ENCODE measurements at places on chromosomes 7 and 10.

DNA sequence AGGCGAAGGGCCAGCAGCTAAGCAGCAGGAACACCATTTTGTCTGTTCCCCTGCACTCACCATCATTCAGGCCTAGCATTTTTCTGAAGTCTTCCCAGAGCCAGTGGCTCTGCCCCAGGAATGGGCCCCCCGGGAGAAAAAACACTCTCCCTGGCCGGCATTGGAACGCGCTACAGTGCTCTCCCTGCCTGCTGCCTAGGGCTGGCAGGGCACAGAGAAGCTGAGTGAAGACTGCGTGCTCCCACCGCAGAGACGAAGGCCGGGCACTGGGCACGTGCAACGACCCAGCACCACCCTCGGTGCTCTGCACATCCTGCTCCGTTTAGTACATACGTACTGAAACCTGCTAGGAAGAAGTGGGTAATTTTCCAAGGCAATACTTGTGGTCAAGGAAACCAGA lies 34.4 kb downstream of the HSPA12A start:
- DNase-seq, result no peak

GRCh38 chr10:116112232-116113231 lies 160.5 kb downstream of the GFRA1 start:
- peak; percentile 82 for DNase-seq

DNA sequence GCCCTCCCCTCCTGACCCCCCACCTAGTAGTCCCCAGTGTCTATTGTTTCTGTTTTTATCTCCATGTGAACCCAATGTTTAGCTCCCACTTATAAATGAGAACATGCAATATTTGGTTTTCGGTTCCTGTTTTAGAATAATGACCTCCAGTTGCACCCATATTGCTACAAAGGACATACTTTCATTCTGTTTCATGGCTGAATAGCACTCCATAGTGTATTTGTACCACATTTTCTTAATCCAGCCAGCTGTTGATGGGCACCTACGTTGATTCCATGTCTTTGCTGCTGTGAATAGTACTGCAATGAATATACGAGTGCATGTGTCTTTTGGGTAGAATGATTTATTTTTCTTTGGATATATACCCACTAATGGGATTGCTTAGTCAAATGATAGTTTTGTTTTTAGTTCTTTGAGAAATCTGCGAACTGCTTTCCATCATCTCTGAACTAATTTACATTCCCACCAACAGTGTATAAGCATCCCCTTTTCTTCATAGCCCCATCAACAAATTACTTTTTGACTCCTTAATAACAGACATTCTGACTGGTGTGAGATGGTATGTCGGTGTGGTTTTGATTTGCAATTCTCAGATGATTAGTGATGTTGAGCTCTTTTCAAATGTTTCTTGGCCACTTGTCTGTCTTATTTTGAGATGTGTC lies 128.4 kb upstream of the PHYHIPL start:
- DNase-seq, result no peak

DNA sequence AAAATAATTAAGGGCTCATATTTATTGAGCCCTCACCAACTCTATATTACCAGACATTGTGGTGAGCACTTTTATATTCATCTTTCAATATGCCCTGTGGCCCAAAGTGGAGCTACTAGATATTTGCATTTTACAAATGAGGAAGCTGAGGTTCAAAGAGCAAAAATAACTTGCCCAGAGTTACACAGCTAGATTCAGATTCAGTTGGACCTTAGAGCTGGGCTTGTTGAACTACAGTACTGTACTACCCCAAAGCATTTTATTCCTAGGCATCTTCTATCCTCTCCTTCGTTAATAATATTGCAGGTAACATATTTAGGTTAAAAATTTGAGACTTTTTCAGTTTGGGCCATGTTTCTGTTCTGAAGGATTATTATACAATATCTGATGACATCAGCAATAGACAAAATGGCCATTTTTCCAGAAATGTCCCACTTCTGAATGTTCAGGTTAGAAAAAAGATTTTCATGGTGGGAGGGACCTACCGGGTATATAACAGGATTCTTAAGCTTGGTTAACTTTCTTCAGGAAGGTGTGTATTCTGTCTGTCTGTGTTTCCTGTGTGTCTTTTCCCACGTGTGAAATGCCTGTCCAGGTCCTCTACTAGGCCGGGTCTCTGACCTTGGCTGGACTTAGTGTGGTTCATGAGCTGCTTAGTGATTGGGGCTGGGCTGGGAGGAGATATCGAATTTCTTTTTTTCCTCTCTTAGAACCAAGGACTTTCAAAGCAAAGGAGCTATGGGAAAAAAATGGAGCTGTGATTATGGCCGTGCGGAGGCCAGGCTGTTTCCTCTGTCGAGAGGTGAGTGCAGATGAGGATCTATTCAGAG lies 13.6 kb downstream of the PRXL2A start:
- DNase-seq, result no peak

- no peak for DNase-seq
Observed at GRCh38 chr10:32417911-32418547, 27.9 kb upstream of the CCDC7 start.

DNA sequence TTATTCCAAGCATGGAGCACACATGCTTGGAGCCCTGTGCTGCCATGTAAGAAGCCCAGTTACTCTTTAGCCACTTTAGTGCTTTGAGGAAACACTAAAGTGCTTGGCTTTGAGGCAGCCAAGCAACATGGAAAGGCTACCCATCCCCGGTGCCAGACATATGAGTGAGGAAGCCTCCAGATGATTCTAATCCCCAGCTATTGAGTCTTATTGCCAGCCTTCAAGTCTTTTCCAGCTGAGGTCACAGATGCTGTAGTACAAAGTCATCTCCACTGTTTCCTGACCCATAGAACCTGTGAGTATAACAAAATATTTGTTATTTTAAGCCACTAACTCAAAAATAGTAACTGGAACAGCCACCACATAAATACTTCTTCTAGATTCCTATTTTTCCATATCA lies 91.4 kb upstream of the CYP26C1 start:
- no peak for DNase-seq

DNA sequence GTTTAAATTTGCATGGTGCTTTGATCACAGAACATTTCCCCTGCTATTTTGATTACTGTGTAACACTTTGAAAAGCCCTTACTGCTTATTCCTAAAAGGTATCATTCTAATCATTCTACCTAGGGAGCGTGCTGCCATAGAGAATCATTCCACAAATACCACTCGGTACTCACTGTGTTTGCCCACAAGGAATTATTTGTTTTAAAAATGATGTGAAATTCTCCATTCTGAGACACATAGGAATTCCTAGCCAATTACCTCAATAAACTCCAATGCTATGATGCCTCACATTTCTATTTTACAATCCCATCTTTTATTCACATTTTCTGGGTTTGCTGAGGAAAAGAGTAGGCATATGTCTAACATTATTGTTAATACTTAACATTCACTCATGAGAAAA lies 16.2 kb upstream of the TES start:
- DNase-seq, result no peak

DNA sequence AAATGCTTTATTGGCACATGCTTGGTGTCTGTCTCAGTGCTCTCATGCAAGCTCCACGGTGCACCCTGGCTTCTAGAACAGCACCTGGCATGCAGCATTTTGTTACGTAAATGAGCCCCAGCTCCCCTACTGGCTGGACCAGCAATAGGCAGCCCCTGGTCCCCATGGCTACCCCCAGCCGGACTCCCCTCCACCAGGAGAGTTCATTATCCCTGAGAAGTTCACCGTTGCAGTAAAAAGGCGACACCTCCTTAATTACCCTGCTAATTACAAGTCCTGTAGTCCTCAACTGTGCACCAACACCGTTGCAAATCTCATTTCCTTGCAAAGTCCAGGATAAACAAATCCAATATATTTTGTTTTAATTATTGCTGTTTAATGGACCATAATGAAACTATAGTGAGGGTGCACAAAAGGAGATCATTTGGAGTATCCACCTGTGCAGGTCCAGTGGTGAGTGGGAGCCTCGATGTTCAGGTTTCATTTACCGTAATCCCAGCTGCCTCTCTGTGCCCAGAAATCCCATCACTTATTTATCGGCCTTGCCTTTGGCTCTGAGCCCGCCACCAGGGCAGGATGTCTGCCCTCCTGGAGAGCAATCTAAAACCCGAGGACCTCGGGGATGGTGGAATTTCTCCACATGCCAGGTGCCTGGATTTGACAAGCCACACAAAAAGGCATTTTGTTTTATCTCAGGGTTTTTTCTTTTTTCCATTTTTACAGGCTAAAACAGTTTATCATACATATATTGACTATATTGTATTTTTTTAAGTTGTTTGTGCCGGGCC lies 12.8 kb upstream of the DRGX start:
- DNase-seq, result no peak

DNA sequence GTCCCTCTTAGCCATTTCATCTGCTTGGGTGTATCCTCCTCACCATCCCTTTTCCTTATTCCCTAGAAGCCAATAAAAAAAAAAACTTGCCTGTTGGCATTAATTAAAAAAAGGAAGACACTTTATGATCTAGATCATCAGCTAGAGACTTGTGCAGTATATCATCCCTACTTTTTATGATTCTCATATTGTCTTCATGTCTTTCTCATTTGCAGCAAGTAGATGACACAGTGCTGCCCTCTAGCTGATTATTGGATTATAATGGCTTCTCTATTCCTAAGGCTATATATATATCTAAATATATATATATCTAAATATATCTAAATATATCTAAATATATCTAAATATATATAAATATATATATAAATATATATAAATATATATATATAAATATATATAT lies 272.4 kb upstream of the LRGUK start:
- no peak for DNase-seq

GRCh38 chr7:79507131-79507530 lies 53.7 kb upstream of the MAGI2 start:
- no peak for DNase-seq
